ENCODE measurements at places on chromosomes 11 and 22.

GRCh38 chr11:62264004-62264403 is 6.0 kb upstream of the SCGB2A2 start:
- DNase-seq: no peak

DNA sequence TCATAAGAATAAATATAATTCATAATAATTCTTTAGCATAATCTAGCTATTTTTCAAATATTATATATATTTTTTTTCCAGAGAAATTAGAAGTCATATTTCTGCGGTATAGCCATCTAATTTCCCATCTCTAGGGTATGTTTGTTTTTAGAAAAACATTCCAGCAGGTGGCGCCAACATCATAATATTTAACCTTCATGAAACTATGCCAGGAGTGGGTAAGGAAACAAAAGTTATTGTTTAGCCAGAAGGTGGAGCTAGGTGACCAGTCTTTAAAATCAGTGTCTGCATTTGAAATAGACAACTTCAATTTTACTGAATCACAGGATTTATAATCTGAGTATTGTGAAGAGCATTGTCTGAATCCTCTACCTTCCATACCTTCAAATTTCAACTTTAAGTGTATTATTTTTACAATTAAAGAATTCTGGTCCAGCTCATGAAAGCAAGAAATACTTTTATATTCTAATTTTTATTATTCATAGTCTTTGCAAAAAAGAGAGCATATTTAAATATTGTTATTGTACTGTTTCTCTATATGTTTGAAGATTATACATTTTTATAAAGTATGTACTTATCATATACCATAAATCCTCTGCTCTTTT is 15.7 kb upstream of the CCDC179 start:
- no peak for DNase-seq

GRCh38 chr22:46796566-46797195 is 34.2 kb downstream of the TBC1D22A start:
- no peak for DNase-seq

DNA sequence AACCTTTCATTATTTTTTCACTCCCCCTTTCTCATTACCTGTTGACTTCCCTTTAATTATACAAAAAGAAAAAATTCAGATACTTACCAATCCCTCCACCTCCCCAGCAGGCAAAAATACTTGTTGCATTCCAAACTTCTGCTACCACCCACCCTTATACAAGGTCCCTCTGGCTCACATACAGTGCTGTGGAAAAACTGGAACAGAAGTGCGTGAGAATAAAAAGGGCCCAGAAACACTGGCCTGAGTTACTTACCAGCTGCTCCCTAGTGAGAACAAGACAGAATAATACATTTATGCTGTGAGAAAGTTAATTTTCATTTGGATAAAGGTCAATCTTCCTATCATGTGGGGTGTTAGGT is 46.9 kb upstream of the RAPSN start:
- no peak for DNase-seq

DNA sequence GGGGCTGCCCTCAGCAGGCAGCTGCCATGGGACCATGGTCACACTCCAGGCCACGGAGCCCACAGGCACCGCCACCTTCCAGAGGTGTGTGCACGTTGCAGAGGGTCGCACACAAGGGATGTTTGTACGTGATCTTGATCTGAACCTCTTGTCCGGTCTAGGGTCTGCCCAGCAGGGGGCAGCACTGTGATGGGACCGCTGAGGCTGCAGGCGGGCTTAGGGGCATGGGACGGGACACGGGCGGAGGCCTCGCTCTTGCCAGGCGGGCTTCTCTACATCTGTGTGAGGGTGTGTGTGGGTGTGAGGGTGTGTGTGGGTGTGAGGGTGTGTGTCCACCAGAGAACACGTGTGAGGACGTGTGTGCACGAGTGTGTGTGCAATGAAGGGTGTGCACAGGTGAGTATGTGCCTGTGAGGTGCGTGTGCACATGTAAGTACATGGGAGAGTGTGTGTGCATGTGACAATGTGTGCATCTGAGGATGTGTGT is 52.4 kb downstream of the CACNA1I start:
- DNase-seq: no peak

GRCh38 chr11:81839976-81840375 is 893.7 kb downstream of the FAM181B start:
- DNase-seq: no peak

DNA sequence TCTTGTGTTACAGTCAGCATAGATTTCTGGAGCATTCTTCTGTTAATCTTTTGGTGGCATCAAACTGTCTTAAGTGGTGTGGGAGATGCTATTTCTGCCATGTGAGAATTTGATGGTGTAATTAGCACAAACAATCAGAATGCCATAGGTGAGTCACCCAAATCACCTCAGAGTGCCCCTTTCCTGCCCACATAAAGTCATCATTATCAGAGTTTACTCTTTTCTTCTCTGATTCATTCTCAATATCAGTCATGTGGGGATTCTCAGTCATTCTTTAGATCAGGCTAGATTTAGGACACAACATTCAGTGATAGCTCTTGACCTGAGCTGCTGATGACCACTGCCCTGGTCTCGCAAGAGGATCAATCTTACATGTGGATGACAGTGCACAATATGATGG is 23.7 kb upstream of the MS4A6A start:
- DNase-seq: no peak

GRCh38 chr11:27052668-27053067 is 12.1 kb downstream of the BBOX1 start:
- no peak for DNase-seq
